ENCODE measurements at places on chromosomes 5 and 9.

- H3K27me3 ChIP-seq = no peaks in the 10 kb centered on the region
- H3K4me3 ChIP-seq = no peak overlapping the region
- DNase-seq = no peak
- peaks cover 12% of the 10 kb centered on the region for H3K36me3 ChIP-seq
Measured at GRCh38 chr9:136526625-136527066, 19.2 kb downstream of the NOTCH1 start.

GRCh38 chr5:112923148-112923917, 1.3 kb upstream of the REEP5 start:
- H3K27ac ChIP-seq = peak overlapping the region; percentile 51
- peak overlapping the region; percentile 95 for H3K4me3 ChIP-seq
- peaks cover 15% of the 10 kb centered on the region for H3K36me3 ChIP-seq
- H3K4me1 ChIP-seq = peaks cover 39% of the 10 kb centered on the region
- no peaks in the 10 kb centered on the region for H3K27me3 ChIP-seq

GRCh38 chr9:124122321-124122720, 110.8 kb downstream of the LHX2 start:
- no peaks in the 10 kb centered on the region for H3K36me3 ChIP-seq
- no peak overlapping the region for H3K4me3 ChIP-seq
- no peaks in the 10 kb centered on the region for H3K4me1 ChIP-seq
- H3K27ac ChIP-seq = no peak overlapping the region
- H3K27me3 ChIP-seq = peaks cover 9% of the 10 kb centered on the region
- DNase-seq = no peak

- DNase-seq = no peak
- H3K27me3 ChIP-seq = peaks cover 94% of the 10 kb centered on the region
- H3K36me3 ChIP-seq = no peaks in the 10 kb centered on the region
- H3K4me3 ChIP-seq = peak overlapping the region; percentile 16
- H3K4me1 ChIP-seq = peaks cover 20% of the 10 kb centered on the region
Measured at GRCh38 chr5:1883120-1883924, 597 bp upstream of the IRX4 start.

DNA sequence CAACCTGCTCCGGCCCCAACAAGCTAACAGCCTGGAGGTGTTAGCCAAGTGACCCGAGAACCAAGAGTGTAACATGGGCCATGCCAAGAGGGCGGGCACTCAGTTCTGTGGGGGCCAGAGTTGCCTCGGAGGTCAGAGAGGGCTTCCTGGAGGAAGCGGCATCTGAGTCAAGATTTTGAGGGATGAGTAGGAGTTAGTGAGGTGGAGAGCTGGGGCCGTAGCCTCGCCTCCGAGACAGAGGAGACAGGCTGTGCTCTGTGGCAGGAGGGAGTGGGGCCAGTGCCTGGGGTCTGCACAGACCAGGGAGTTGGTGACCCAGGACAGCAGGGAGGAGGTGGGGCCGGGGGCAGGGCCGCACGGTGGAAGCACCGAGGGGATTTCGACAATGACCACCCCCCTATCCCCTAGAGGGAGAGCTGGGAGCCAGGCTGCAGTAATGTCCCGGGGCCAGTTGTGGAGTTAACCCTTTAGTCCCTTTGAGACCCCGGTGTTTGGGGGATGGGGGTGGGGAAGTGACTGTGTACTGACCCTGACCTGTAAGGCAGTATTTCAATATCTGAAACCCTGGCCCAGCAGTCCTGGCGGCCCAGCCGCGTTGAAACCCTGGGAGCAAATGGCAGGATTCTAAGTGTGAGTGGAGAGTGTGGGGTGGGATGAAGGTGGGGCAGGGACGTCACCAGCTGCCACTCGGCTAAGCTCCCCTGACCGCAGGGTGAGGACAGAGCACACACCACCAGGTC, 148.7 kb upstream of the COL5A1 start:
- H3K27ac ChIP-seq = no peak overlapping the region
- no peaks in the 10 kb centered on the region for H3K36me3 ChIP-seq
- no peak overlapping the region for H3K4me3 ChIP-seq
- peak; percentile 61 for DNase-seq

GRCh38 chr9:28301281-28301680, 728.0 kb upstream of the C9orf72 start:
- H3K27ac ChIP-seq = no peak overlapping the region
- H3K27me3 ChIP-seq = no peaks in the 10 kb centered on the region
- no peak overlapping the region for H3K4me3 ChIP-seq
- no peaks in the 10 kb centered on the region for H3K4me1 ChIP-seq

- DNase-seq = no peak
- H3K36me3 ChIP-seq = no peaks in the 10 kb centered on the region
Measured at GRCh38 chr9:33795819-33796218, 458 bp downstream of the PRSS3 start.

DNA sequence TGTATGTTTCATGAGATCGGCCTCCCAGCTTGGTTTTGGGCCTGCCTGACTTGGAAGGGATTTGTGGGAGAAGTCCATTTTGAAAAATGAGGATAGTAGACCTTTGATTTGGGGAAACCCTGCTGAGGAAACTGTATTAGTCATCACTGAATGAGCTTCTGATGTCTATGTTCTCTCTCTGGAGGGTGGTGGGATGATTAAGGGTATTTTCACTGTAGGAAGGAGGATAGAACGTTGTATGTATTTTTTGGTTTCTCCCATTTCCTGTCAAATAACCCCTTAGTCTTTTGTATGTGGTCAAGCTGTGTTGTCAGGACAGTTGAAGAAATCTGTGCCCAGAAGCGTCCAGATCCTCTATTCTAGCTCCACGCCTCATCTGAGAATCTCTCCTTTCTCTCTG, 151.9 kb downstream of the INSYN2B start:
- no peaks in the 10 kb centered on the region for H3K36me3 ChIP-seq
- H3K4me1 ChIP-seq = no peaks in the 10 kb centered on the region
- no peaks in the 10 kb centered on the region for H3K27me3 ChIP-seq
- H3K4me3 ChIP-seq = no peak overlapping the region

DNA sequence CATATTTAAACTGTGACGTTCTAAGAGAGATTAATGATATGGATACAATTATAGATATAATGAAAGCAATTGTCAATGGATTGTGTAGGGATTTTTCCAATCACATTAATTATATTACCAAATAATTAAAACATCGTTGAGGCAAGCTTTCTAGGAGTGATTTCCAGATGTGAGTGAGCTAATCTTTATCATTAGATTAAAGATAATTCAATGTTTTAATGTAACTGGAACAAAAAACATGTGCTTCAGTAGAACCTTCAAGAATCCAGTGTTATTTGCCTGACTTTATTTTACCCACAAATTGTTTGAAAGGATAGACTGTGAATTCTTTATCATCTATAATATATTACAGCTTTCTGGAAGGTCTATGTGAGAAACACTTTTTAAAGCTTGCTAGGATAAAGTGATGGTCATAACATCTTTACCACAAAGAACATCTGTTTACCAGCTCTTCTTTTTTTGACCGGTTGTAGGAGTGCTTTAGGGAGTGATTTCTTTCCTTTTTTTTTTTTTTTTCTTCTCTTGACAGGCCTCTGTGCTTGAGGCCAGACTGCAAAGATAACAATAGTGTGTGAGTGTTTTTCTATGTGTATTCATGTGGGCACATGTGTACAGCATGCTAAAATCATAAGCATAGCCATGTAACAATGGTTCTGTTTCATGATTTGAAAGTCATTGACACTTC, 35.0 kb downstream of the SNCAIP start:
- H3K4me3 ChIP-seq = no peak overlapping the region
- no peaks in the 10 kb centered on the region for H3K36me3 ChIP-seq
- H3K27ac ChIP-seq = no peak overlapping the region
- DNase-seq = no peak

- no peaks in the 10 kb centered on the region for H3K36me3 ChIP-seq
- no peak for DNase-seq
Measured at GRCh38 chr5:76384189-76384588, 18.9 kb upstream of the IQGAP2 start.

GRCh38 chr9:125438506-125439433, 177.1 kb downstream of the GAPVD1 start:
- no peak overlapping the region for H3K27ac ChIP-seq
- no peaks in the 10 kb centered on the region for H3K27me3 ChIP-seq
- no peak overlapping the region for H3K4me3 ChIP-seq
- peaks cover 31% of the 10 kb centered on the region for H3K36me3 ChIP-seq

GRCh38 chr5:83777856-83778255, 57.2 kb upstream of the HAPLN1 start:
- no peak overlapping the region for H3K27ac ChIP-seq
- no peaks in the 10 kb centered on the region for H3K36me3 ChIP-seq
- DNase-seq = no peak
- H3K4me3 ChIP-seq = no peak overlapping the region
- H3K4me1 ChIP-seq = no peaks in the 10 kb centered on the region
- no peaks in the 10 kb centered on the region for H3K27me3 ChIP-seq

GRCh38 chr5:119445544-119445943, 6.8 kb upstream of the HSD17B4 start:
- H3K4me1 ChIP-seq = no peaks in the 10 kb centered on the region
- H3K4me3 ChIP-seq = no peak overlapping the region

DNA sequence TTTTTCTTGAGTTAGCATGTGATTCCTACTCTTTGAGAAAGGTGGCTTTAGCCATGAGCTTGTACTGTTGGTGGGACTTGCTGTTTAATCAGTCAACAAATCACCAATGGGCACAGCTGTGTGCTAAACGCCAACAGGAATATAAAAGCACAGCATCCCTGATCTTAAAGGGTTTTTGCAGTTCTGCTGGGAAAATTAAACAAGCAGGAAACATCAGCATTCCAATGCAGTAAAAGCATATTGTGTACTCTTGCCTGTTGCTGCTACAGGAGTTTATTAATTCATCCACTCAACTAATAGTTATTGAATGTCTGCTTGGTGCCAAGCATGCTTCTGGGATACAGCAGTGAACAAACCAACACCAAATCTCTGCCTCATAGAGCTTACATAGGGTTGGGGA, 27.4 kb upstream of the F2RL1 start:
- no peak for DNase-seq
- H3K36me3 ChIP-seq = no peaks in the 10 kb centered on the region
- H3K27me3 ChIP-seq = no peaks in the 10 kb centered on the region
- H3K4me1 ChIP-seq = peaks cover 20% of the 10 kb centered on the region
- no peak overlapping the region for H3K4me3 ChIP-seq

GRCh38 chr5:56585999-56586691, 229.2 kb upstream of the MAP3K1 start:
- DNase-seq = no peak
- H3K27me3 ChIP-seq = no peaks in the 10 kb centered on the region
- H3K4me3 ChIP-seq = no peak overlapping the region
- H3K36me3 ChIP-seq = no peaks in the 10 kb centered on the region
- H3K27ac ChIP-seq = no peak overlapping the region

GRCh38 chr5:135650081-135650480, 71.3 kb upstream of the CXCL14 start:
- H3K27ac ChIP-seq = no peak overlapping the region
- H3K4me3 ChIP-seq = no peak overlapping the region
- no peak for DNase-seq
- H3K4me1 ChIP-seq = no peaks in the 10 kb centered on the region

GRCh38 chr5:1517838-1518237, 5.9 kb downstream of the LPCAT1 start:
- DNase-seq = peak; percentile 64
- H3K4me1 ChIP-seq = peaks cover 49% of the 10 kb centered on the region

- no peak for DNase-seq
- H3K4me3 ChIP-seq = no peak overlapping the region
- H3K27ac ChIP-seq = no peak overlapping the region
- no peaks in the 10 kb centered on the region for H3K27me3 ChIP-seq
- H3K4me1 ChIP-seq = no peaks in the 10 kb centered on the region
Measured at GRCh38 chr9:89564346-89564878, 40.4 kb upstream of the GADD45G start.

GRCh38 chr5:178120607-178121357, 7.5 kb downstream of the N4BP3 start:
- H3K27me3 ChIP-seq = peaks cover 18% of the 10 kb centered on the region
- H3K4me3 ChIP-seq = no peak overlapping the region
- H3K4me1 ChIP-seq = peaks cover 3% of the 10 kb centered on the region
- H3K27ac ChIP-seq = no peak overlapping the region
- peak; percentile 88 for DNase-seq

- H3K27me3 ChIP-seq = no peaks in the 10 kb centered on the region
- peaks cover 52% of the 10 kb centered on the region for H3K36me3 ChIP-seq
- no peaks in the 10 kb centered on the region for H3K4me1 ChIP-seq
- no peak overlapping the region for H3K27ac ChIP-seq
Measured at GRCh38 chr9:128164307-128164885, 4.3 kb downstream of the BBLN start.

DNA sequence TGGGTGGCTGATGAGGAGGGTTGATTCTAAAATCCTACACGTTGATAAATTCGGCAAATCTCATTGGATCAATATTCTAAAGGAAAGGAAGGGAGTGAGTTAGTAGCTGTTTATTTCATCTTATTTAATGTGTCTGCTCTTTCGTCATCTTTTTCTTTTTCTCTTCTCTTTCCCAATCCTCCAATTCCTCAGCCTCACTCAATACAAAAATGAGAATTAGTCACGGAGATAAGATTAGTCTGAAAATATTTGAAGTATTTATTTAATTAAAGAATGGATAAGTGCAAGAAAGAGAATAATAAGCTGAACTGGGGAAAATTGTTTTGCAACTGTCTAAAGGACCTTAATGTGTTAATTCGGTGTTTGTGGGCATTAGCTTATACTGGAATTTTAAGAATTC, 1095.1 kb downstream of the DTWD2 start:
- DNase-seq = no peak
- no peaks in the 10 kb centered on the region for H3K27me3 ChIP-seq
- no peaks in the 10 kb centered on the region for H3K36me3 ChIP-seq
- no peak overlapping the region for H3K4me3 ChIP-seq

GRCh38 chr5:90875456-90875855, 316.9 kb downstream of the ADGRV1 start:
- no peak for DNase-seq
- peaks cover 26% of the 10 kb centered on the region for H3K4me1 ChIP-seq
- no peak overlapping the region for H3K4me3 ChIP-seq
- no peaks in the 10 kb centered on the region for H3K36me3 ChIP-seq
- H3K27ac ChIP-seq = no peak overlapping the region
- H3K27me3 ChIP-seq = no peaks in the 10 kb centered on the region

DNA sequence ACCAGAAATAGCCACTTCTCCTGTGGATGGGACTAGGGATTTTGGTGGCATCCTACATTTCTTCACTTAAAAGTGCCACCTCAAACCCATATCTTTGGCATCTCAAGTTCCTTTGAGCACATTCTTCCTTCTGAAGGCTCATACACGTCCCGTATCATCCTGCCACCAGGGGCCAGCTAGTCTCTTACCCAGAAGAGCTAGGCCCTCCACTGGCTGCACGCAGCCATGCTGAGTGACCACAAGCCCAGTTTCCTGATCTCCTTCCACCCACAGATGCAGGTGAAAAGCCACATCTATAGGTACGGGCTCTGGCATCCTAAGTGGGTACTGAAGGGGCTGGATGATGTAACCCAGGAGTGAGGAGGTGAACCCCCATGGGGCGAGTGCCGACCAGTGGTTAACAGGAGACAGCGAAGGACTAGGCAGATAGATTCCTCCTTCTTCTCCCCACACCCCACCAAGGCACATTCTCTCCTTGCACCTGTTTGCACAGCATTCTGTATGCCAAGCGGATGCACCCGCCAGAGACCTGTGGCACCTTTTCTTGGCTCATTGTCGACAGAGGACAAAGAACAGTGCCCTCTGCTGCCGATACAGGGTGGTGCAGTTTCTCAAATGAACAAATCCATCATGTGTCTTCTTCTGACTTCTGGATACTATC, 14.4 kb upstream of the SCGB3A1 start:
- H3K27ac ChIP-seq = no peak overlapping the region
- no peaks in the 10 kb centered on the region for H3K27me3 ChIP-seq
- H3K4me3 ChIP-seq = no peak overlapping the region
- DNase-seq = peak; percentile 78
- no peaks in the 10 kb centered on the region for H3K4me1 ChIP-seq
- H3K36me3 ChIP-seq = no peaks in the 10 kb centered on the region

GRCh38 chr5:108320231-108320630, 61.7 kb downstream of the FBXL17 start:
- H3K27ac ChIP-seq = no peak overlapping the region
- no peaks in the 10 kb centered on the region for H3K4me1 ChIP-seq
- no peaks in the 10 kb centered on the region for H3K27me3 ChIP-seq
- peaks cover 4% of the 10 kb centered on the region for H3K36me3 ChIP-seq
- no peak for DNase-seq
- no peak overlapping the region for H3K4me3 ChIP-seq
